Activated T-cell treated with anti-CD3 and anti-CD28 coated beads, Interleukin-2, amount 50 U/mL, for 72 hours (primary cell): ENCODE measurements at places on chromosomes 7 and 10.

DNA sequence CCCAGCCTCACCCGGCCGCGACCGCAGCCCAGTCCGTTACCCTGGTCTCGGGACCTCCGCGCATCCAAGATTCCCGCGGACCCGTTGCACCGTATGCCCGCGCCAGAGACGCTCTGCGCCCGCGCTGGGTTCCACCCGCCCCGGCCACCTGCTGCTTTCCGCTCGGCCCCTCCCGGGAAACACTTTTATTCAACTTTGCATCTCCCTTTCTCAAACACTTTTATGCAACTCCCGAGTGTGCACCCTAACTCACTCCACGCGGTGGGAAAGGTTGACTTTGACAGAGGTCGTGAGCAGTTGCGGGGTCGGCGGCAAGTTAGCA is at the start of gene ODAD2:
ODAD2 (minus strand) TSS at position 126 of the 322 bp plus-strand sequence. CDS start 3,937 bp downstream, outside the sequence.
- H3K36me3 ChIP-seq = peaks cover 1% of the 10 kb centered on the region
- H3K27me3 ChIP-seq = peaks cover 69% of the 10 kb centered on the region
- peak within 1 kb of the TSS; percentile 95 for H3K4me3 ChIP-seq
- H3K27ac ChIP-seq = peak within 1 kb of the TSS; percentile 25
- H3K4me1 ChIP-seq = peaks cover 13% of the 10 kb centered on the region

GRCh38 chr7:155509725-155510551 is 36.4 kb downstream of the CNPY1 start:
- H3K4me1 ChIP-seq = peaks cover 32% of the 10 kb centered on the region
- H3K4me3 ChIP-seq = peak overlapping the region; percentile 80
- peaks cover 98% of the 10 kb centered on the region for H3K27me3 ChIP-seq
- DNase-seq = peak; percentile 16

DNA sequence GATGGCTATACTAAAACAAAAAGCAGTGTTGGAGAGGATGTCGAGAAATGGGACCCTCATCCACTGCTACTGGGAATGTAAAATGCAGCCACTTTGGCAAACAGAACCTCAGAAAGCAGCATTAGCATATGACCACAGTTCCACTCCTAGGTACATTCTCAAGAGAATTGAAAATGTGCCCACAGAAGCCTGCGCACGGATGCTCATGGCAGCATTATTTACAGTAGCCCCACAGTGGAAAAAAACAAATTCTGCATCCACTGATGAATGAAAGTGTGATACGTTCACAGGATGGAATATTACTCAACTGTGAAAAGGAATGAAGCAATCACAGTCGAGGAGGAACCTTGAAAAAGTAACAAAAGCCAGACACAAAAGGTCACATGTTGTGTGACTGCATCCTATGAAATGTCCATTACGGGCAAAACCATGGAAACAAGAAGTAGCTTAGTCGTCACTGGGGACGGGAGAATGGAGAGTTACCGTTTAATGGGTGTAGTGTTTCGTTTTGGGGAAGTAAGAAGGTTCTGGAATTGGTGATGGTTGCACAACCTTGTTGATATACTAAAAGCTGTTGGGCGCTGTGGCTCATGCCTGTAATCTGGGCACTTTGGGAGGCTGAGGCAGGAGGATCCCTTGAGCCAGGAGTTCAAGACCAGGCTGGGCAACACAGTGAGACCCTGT is 2.5 kb upstream of the UPK3B start:
- DNase-seq = no peak
- no peaks in the 10 kb centered on the region for H3K4me1 ChIP-seq
- H3K4me3 ChIP-seq = no peak overlapping the region
- H3K27me3 ChIP-seq = no peaks in the 10 kb centered on the region
- no peak overlapping the region for H3K27ac ChIP-seq

DNA sequence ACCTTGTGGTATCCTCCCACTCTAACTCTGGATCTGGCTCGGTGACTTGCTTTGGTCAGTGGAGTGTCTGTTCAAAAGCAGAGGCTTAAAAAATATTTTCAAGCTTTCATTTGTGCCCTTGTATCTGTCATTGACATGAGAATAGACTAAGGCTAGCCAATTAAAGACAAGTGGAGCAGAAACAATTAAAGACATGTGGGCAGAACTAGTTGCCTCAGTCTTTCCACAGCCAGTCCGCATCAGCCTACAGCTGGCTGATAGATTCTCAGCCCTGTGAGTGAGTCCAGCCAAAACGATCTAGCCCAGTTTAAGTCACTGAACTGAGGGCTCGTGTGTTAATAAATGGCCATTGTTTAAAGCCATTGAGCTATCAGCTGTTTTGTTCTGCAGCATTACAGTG is 185.2 kb upstream of the DGKB start:
- H3K4me1 ChIP-seq = no peaks in the 10 kb centered on the region
- DNase-seq = no peak
- H3K27ac ChIP-seq = no peak overlapping the region
- H3K27me3 ChIP-seq = no peaks in the 10 kb centered on the region
- no peaks in the 10 kb centered on the region for H3K36me3 ChIP-seq

DNA sequence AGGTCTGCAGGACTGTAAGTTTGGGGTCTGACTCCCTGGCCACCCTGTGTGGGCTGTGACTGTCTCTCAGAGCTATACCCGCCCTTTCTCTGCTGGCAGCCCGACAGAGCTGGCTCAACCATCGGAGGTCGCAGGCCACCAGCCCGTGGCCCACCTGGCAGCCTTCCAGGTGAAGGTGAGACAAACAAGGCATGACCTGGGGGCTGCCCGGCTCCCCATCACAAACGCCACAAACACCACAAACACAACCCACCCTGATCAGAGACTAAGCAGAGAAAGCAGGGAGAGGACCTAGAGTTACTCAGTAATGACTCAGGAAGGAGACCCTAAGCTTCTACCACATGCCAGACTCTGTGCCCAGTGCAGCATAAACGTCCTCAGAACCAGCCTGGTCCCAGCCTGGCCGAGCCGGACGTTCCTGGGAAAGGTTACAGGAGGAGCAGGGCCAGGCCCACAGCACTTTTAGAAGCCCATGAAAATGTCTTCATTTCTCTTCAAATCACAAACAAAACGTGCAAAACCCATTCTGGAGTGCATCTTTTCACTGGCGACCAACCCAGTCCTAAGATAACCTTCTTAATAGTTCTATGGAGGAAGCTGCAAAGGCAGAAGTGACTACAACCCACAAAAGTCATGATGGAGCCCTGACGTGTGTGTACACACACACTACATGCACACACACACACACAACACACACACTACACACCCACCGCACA is 66.8 kb downstream of the MKI67 start:
- no peaks in the 10 kb centered on the region for H3K27me3 ChIP-seq
- peaks cover 9% of the 10 kb centered on the region for H3K36me3 ChIP-seq
- peak; percentile 31 for DNase-seq
- no peak overlapping the region for H3K4me3 ChIP-seq
- H3K27ac ChIP-seq = peak overlapping the region; percentile 29
- peaks cover 38% of the 10 kb centered on the region for H3K4me1 ChIP-seq

GRCh38 chr7:96612034-96612433 is 97.6 kb downstream of the SEM1 start:
- H3K4me3 ChIP-seq = no peak overlapping the region
- no peaks in the 10 kb centered on the region for H3K4me1 ChIP-seq
- H3K27ac ChIP-seq = no peak overlapping the region
- no peak for DNase-seq
- H3K27me3 ChIP-seq = peaks cover 15% of the 10 kb centered on the region
- no peaks in the 10 kb centered on the region for H3K36me3 ChIP-seq

GRCh38 chr7:65239707-65240352 is 133.8 kb upstream of the ZNF92 start:
- H3K27me3 ChIP-seq = peaks cover 46% of the 10 kb centered on the region
- no peaks in the 10 kb centered on the region for H3K36me3 ChIP-seq
- DNase-seq = peak; percentile 20
- no peak overlapping the region for H3K27ac ChIP-seq
- H3K4me3 ChIP-seq = peak overlapping the region; percentile 84
- no peaks in the 10 kb centered on the region for H3K4me1 ChIP-seq

GRCh38 chr7:133358708-133359107 is 105.8 kb downstream of the EXOC4 start:
- DNase-seq = no peak
- no peak overlapping the region for H3K4me3 ChIP-seq
- no peaks in the 10 kb centered on the region for H3K4me1 ChIP-seq
- H3K27me3 ChIP-seq = no peaks in the 10 kb centered on the region
- peaks cover 6% of the 10 kb centered on the region for H3K36me3 ChIP-seq
